ENCODE measurements at places on chromosomes 4 and X.

DNA sequence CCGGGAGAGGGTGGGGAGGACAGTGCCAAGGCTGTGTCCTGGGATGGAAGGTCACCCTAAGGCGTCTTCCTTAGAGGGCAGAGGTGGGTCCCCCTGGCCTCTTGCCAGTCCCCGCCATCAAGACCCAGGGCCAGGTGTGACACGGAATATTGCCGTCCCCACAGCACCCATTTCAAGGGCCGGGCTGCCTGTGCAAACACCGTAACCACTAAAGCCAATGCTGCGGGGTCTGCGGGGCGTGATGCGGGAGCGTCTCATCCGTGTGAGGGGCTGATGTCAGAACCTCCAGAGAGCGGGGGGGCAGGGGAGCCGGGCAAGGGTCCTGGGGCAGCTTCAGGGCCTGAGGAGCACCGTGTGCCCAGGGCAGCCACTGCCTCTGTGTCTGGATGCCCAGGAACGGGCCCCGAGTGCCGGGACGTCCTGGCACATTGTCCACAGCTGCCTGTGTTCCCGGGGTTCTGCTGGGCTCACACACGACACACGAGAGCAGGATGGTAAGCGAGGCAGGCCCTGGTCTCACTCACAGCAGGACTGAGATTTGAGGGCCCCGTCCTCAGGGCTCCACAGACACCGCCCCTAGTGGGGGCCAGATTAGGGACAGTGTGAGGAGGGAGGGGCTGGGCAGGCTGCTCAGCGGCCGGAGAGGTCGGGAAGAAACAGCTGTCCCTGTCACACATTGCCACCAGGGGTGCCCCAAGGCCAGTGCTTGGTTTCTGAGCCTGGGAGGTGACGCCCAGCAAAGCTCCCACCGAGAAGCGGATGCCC lies 29.2 kb downstream of the NKX1-1 start:
- DNase-seq = no peak

GRCh38 chr4:40264995-40265909 lies 68.4 kb downstream of the RHOH start:
- DNase-seq = no peak

DNA sequence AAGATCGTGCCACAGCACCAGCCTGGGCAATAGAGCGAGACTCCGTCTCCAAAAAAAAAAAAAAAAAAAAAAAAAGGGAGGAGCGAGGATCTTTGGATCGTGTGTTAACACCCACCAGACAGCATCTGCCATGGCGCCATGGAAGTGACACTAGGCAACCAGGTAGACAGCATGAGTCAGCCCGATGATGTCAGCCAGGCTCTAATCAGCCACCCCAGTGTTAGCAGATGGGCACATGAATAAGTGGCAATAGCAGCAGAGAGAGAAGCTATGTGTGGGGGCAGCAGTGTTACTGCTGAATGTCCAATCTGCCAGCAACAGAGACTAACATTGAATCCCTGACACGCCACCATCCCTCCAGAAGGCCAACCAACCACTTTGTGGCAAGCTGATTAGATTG lies 6.6 kb downstream of the SYN1 start:
- DNase-seq = no peak

DNA sequence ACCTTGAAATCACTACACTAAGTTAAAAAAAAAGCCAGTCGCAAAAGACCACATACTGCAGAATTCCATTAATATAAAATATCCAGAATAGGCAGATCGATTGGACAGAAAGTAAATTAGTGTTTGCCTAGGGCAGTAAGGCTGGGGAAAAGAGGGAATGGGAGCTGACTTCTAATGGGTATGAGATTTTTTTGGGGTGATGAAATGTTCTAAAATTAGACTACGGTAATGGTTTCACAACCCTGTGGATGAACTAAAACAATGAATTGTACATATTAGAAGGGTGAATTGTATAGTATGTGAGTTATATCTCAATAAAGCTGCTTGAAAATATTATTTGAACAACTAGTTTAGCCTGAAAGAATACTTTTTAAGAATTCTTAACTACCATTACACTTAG lies 6.7 kb upstream of the GPRIN3 start:
- no peak for DNase-seq

DNA sequence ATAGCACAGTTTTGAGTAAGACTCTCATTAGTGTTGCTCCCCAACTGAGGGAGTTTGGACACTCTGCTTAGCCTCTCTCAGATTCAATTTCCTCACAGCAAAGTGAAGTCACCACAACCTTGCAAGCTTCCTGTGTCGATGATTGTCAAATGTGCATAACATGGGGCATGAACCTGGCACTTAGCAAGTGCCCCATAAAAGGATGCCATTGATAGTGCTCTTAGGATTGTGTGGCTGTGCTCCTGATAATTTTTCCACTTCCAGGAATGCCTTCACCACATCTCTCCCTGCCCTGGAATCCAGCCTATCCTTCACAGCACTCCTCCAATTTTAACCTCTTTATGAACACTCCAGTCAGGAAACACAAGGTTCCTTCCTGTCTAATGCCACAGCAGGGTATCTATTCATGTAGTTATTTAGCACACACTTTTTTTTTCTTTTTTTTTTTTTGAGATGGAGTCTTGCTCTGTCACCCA lies 309.4 kb downstream of the PPP3CA start:
- no peak for DNase-seq

GRCh38 chr4:103075435-103075893 lies 1.1 kb downstream of the SLC9B2 start:
- no peak for DNase-seq

DNA sequence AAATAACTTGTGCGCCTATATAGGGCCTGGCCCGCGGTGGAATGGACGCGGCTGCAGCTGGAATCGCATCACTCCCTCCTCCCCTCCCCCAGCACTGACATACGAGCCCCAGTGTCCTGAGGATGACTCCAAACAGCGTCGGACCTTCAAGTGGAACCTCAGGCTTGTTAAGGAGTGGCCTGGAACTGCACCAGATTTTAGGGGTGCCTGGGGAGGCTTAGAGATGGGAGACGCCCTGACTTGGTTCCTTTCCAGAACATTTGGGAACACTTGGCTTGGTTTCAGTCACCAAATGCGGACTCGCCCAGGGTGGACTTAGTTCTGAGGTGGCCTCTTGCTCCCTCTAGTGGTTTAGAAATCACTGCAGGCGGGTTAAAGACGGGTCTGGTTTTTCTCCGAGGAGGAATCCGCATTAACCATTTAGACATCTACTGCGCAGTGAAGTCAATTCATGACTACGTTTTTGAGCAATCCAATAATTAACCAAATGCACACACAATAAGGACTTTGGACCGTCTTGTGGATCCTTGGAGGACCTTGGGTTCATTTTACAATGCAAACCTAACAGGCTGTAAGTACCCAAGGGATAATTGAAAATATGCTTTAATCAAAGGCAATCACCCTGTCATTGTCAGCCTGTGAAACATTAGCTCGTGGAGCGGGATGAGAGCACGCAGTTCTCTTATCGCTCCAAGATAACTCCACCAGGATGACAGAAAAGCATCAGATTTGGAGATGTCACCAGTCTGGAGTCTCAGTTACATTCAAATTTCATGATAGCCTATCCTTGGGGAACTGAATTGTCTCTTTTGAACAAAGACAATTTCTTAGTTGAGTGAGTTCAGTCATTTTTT lies 11.2 kb upstream of the PDGFRA start:
- peak; percentile 88 for DNase-seq

- DNase-seq = no peak
These were observed 449.1 kb downstream of the FAM133A start for GRCh38 chrX:94123062-94123461.

GRCh38 chr4:124025000-124025399 lies 628.4 kb downstream of the SPRY1 start:
- no peak for DNase-seq

- no peak for DNase-seq
These were observed 194.9 kb upstream of the PSAPL1 start for GRCh38 chr4:7629501-7630254.

DNA sequence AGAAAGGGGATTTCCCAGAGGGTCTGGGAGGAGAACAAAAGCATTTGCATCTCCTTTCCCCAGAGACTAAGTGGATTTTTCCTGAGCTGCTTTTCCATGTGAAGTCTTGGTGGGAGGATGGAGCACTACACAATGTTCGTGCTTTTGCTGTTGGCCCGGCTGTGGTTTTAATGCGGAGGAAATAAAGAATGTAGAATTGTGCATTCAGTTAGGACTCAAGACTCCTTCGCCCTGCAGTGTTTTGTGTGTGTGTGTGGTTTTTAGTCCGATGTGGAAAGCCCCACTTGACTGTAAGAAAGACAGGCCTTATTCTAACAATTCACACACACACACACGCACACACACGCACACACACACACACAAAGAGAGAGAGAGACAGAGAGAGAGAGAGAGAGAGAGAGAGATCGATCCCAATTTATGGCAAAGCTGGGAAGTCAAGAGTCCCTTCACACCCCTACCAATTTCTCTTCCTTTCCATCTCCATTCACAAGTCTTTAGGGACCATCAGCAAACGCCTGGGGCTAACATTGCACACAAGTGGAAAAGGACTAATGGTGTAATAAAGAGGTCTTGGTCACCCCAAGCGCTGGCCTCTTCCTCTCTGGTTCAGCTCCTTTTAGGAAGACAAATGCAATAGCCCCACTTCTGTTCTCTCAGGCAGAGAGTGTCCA lies 44.2 kb downstream of the CLDN34 start:
- DNase-seq = no peak

GRCh38 chr4:128574706-128575105 lies 234.8 kb upstream of the JADE1 start:
- DNase-seq = no peak

- no peak for DNase-seq
These were observed 5.4 kb upstream of the AR start for GRCh38 chrX:67538383-67538782.

DNA sequence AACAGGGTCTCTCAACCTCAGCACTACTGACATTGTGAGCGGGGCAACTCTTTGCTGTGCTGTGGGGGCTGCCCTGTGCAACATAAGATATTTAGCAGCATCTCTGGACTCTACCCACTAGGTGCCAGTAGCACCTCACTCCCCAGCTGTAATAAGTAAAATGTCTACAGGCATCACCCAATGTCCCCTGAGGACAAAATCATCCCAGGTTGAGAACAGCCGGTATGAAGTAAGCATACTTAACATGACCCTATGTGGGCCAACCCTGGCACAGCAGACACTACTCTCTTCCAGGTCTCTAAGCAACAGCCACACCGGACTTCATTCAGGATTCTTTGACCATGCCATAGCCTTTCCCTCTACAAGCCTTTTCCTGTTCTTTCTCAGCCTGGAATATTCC lies 10.5 kb upstream of the MGST2 start:
- peak; percentile 35 for DNase-seq

GRCh38 chrX:39487969-39488330 lies 609.8 kb downstream of the BCOR start:
- DNase-seq = no peak

DNA sequence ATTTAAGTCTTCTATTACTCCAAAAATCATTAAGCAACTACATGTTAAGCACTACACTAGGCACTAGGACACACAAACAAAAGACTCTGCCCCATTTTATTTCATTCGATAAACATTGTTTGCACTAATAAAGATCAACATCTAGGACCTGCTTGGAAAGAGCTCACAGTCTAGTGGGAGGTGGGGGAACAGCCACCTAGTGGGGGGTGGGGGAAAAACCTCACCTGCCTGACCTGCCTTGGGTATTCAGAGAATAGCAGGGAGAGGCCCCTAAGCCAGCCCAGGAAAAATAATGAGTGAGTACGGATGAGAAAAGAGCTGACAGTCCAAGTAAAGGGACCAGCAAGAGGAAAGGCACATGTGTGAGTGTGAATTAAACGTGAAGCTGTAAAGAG lies 52.2 kb downstream of the PRDM5 start:
- DNase-seq = no peak

All from GM04504 (cell line).